ENCODE measurements at places on chromosomes 12 and 14.

DNA sequence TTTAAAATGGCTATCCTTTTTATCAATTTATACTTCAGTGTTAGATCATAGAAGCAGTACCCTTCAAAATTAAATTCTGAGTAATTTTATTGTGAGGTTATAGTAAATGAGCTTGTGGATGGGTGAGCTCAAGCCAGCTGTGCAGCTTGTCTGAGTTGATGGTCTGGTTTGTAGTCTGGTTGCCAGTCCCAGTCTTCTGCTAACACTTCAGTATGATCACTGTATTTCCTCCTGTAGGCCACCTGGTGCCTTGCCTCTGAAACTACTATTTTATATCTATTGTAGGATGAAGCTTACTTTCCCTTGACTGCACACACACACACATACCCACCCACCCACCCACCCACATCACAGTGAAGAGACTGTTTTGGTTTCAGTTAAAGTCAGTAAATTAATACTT lies 496.4 kb downstream of the PCNX1 start:
- no peak for DNase-seq

DNA sequence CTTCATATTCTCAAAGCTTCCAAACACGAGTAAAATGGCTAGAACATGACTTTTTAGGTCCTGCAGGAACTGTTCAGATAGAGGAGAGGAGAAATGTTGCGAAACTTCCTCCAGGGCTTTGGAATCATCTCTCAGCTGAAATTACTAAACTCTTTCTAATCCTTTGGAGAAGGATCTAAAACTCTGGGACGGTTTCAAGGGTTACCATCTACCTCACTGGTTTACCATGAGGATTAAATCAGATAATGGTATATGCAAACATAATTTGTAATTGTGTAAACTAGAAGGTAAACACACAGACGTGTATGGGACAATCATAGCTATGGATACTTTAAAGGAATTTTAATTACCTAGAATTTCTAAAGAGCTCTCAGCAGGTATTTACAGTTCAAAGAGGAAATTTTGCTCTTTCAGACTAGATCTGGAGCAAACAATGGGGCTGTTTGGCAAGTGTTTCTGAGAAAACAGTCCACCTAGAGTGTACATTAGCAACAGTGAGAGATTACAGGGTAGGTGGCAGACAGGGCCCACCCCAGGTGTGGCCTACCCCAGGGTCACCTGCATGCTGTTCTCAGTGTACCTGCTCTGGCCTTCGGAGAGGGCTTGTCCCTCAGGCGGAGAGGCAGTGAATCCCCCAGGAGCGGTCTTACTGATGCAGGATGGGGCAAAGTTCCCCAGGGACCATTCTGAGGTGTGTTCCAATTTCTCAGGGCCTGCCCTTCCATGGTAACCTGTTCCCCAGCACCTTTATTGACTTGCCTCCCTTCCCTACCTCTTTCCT lies 124.7 kb upstream of the MAX start:
- no peak for DNase-seq

DNA sequence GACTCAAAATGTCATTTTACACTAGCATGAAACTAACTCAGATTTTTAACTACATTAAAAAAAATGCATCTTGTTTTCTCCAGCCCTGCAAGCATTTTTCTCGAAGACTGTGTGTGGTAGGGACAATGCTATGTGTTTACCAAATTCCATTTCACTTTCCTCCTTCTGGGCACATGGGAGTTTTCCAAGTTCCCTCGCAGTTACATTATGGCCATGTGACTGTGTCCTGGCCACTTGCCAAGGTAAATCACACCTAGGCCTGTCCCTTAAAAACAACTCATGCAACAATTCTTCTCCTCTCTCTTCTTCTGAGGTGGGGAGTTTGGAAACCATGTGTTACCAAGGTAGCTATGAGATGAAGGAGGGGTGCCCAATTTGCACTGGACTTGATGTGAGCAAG lies 108.7 kb downstream of the SYT10 start:
- DNase-seq, result no peak

- DNase-seq, result peak; percentile 20
Measured at GRCh38 chr12:49428793-49429192, 61.5 kb downstream of the SPATS2 start.

DNA sequence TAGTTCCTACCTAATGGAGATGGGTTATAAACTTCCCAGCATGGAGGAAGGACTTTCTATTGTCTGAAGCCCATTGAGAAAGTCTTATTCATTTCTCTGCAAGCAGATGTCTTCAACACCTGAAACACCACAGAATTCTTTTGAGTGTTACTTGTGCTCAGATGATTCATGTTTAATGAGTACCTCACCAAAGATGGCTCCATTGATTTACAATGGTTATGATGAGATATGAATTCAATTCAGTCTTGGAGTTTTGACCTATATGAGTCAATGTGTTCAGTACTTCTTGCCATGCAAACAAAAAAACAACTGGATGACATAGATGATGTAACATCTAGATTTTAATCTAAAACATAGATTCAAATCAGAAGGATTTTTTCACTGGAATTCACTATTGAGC lies 15.4 kb upstream of the PAWR start:
- DNase-seq, result no peak

- DNase-seq, result no peak
Measured at GRCh38 chr12:130965668-130966067, 12.0 kb downstream of the ADGRD1 start.

- DNase-seq, result no peak
Measured at GRCh38 chr14:101004176-101004575, 100.7 kb upstream of the RTL1 start.

DNA sequence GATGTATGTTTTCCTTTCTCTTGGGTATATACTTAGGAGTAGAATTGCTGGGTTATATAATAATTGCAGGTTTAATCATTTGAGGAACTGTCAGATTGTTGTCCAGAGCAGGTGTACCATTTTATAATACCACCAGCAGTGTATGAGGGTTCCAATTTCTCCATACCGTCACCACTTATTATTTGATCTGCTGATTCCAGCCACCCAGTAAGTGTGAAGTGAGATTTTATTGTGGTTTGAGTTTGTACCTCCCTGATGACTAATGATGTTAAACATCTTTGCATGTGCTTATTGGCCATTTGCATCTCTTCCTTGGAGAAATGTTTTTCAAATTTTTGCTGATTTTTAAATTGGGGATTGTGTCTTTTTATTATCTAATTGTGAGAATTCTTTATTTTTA lies 15.1 kb downstream of the NCKAP5L start:
- no peak for DNase-seq

GRCh38 chr14:89586258-89587135 lies 169.5 kb upstream of the FOXN3 start:
- no peak for DNase-seq

GRCh38 chr14:94343238-94344005 lies 20.3 kb upstream of the SERPINA6 start:
- no peak for DNase-seq

- DNase-seq, result no peak
Measured at GRCh38 chr14:95250140-95250769, 69.5 kb downstream of the CLMN start.

- peak; percentile 95 for DNase-seq
Measured at GRCh38 chr12:48119078-48119833, at the start of gene PFKM. TSS of gene PFKM (plus strand) at chr12:48119364. CDS start at chr12:48122775, 3,411 bp downstream.

DNA sequence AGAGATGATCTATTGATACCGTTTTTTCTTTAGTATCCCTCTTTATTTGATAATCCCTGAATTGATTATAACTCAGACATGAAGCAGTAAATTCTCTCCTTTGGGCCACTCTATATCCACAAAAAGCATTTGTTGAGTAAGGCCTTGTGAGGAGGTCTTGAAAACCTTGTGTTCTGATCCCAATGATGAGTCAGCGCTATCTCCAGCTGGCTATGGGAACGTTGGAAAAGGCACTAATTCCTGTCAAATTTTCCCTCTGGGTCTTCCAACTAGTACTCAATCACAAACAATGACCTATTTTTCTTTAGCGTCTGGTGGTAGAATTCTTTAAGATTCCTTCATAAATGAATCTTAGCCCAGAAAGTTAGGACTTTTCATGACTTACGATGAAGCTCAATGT lies 168.4 kb upstream of the LRIG3 start:
- DNase-seq, result no peak

- peak; percentile 71 for DNase-seq
Measured at GRCh38 chr14:21868442-21869046, 194.9 kb upstream of the OR4E1 start.

DNA sequence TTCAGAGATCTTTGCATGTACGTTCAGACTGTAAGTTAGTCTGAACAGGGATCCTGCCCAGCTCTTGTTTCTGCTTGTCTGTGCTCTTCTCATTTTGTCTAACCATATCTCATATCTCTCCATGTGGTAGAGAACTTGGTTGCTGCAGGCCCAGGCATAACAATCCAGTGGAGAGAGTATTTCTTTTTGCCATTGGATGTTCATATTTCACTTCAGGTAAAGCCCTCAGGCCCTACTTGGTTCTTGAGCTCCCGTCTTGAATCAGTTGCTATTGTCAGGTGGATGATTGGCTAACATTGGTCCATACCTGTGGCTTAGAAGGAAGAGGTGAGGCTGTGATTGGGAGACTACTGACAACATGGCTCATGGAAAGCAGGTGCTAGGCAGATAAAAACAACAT lies 357.7 kb upstream of the FLRT2 start:
- DNase-seq, result no peak

GRCh38 chr12:112005419-112006395 lies 7.3 kb downstream of the TMEM116 start:
- no peak for DNase-seq

DNA sequence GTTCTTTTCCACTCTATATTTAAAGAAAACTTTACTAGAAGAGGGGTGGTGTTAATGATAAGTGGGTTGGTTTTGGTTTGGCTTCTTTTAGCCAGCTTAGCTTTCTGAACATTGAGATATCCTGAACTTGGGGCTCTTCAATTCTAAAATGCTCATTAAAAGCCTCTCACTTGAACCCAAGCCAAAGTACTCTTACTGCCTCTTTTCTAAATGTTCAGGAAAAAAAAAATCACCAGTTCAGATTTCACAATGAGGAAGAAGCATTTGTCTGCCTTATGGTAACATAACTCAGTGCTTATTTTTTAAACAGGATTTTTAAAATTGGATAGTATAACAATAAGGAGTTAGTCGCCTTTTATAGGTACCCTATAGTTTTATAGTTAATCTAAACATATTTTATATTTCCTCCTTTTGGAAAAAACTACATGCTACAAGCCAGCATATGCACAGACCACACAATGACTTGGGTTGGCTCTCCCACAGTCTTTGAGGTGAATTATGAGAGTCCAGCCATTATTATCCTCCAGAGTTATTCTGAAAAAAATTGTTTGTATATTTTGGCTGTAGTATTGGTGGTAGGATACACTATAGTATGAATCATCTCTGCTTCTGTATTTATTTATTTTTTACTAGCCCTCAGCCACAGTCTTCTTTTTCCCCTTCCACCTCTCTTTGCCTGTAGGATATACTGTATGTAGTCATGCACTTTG lies 195.5 kb upstream of the TMPO start:
- no peak for DNase-seq

DNA sequence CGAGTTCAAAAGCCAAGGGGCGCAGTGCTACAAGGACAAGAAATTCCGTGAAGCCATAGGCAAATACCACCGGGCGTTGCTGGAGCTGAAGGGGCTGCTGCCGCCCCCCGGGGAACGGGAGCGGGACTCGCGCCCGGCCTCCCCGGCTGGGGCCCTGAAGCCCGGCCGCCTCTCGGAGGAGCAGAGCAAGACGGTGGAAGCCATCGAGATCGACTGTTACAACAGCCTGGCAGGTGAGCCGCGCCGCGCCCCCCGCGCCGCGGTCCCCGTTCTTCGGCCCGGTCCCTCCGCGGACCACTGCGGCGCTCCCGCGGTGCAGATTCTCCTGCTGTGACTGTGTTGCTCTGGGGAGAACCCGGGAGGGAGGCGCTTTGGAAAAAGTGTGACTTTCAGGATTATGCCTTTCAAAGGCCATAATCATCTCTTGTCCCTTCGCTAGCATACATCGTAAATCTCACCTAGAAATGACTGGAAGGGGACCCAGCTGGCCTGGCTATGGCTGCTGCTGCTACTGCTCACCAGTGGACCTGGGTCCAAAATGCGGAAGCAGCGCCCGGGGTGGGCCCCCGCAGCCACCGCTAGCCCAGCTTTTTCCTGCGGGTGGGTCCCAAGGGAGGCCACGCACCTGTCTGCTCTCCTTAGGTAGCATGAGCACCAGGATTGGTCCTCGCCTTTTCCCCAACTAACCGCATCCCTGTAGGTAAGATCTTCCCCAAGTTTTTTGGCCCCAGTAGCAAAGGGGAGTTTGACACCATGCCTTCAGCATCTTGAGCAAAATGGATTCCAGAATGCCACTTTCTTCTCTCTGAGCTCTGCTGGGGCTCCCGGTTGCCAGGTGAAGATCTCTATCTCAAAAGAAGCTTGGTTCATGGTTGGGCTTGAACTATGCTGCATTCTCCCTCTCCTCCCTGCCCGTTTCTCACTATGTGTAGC lies 853 bp downstream of the TTC9 start:
- DNase-seq, result peak; percentile 57

GRCh38 chr14:76081642-76082041 lies 70.1 kb upstream of the GPATCH2L start:
- no peak for DNase-seq

- DNase-seq, result no peak
Measured at GRCh38 chr12:11621797-11622423, 27.6 kb upstream of the ETV6 start.

GRCh38 chr12:94622475-94622874 lies 27.9 kb downstream of the TMCC3 start:
- no peak for DNase-seq

- DNase-seq, result no peak
Measured at GRCh38 chr14:81144824-81145603, 75.7 kb downstream of the GTF2A1 start.

- DNase-seq, result no peak
Measured at GRCh38 chr14:51092965-51093364, 1.9 kb downstream of the TRIM9 start.

- DNase-seq, result no peak
Measured at GRCh38 chr12:77998236-77998786, 167.6 kb downstream of the NAV3 start.

DNA sequence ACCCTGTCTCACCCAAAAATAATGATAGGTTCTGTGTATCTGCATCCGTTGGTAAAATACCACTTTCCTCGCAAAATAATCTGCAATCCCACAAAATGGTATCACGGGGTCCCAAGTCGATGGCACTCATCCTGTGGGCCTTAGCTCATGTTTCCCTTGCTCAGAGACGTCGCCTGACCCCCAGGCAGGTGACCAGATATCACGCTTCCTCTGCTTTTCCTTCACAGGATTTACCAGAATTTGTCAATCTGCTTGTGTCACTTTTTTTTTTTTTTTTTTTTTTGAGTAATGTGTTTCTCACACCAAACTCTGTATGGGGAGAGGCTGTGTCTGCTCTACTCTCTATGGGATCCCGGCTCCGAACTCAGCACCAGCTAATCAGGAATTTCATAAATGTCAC lies 162.7 kb downstream of the PRKCH start:
- DNase-seq, result no peak

DNA sequence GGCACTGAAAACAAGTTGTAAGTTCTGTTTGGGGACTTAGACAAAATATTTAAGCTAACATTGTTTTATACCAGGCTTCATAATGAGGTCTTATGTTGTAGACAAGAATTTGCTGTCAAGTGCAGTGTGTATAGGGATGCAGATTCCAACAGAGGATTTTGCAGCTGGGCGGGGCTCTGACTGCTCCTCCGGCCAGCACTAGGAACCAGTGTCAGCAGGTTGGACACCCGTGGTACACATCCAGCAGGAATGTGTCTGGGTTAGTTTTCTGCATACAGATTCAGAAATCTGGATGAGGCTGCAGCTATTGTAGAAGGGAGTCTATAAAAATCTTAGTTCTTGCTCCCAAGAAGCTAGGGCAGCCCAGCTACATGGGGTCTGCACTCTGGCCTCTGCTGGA lies 194.3 kb upstream of the RBM19 start:
- DNase-seq, result no peak
